ENCODE measurements at places on chromosomes 12 and 14.

DNA sequence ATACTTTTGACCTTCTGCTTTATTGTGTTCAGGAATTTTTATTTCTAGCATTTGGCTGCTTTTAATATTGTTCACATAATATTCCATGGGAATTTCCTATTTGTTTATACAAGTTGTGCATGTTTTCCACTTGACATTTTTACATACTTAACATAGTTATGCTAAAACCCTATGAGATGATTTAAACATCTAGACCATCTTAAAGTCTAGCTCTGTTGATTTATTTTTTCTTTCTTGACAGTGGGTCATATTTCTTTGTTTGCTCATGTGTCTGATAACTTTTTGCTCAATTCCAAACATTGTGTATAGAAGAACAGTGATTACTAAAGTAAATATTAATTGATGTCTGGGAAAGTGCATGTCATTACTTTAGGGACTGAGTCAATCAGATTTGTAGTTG, 202.1 kb upstream of the PDZRN4 start:
- DNase-seq = no peak

- DNase-seq = peak; percentile 73
These were observed 725 bp downstream of the CHPT1 start for GRCh38 chr12:101697930-101698799.

DNA sequence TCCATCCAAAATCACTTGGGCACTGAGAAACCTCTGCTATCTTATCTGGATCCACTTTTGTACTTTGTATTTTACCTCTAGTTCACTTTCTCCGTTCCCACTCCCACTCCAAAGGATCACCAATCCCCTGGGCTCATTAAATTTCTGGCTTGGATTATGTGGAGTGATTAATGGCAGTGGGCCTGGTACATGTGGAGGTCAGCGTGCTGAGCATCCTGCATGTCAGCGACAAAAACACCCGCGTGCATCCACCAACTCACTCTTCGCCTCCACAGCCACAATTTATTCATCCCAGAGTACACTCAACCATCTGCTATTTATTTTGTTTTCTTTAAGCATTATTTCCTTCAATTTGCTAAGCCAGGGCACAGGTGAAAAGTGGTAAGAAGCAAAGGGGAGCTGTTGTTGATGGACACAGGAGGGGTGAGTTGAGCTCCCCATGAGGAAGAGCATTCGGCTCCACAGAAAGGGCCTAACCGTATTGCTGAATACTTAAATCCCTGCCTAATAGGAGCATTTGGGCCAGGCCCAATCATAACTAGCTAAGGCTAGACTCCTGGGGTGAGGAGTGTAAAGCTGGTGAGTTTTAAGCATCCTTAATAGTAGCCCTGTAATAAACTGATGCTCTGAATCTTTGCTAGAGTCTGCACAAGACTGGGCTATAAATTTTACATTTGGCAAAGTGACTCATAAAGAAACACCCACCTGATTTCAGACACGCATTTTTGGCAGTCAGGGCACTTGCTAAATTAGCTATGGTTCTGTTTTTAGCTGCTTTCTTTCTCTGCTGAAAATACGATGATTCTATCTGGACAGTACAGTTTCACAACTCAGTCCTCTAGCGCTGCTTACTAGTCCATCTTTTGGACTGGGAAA, 137.8 kb downstream of the SLC25A21 start:
- no peak for DNase-seq

DNA sequence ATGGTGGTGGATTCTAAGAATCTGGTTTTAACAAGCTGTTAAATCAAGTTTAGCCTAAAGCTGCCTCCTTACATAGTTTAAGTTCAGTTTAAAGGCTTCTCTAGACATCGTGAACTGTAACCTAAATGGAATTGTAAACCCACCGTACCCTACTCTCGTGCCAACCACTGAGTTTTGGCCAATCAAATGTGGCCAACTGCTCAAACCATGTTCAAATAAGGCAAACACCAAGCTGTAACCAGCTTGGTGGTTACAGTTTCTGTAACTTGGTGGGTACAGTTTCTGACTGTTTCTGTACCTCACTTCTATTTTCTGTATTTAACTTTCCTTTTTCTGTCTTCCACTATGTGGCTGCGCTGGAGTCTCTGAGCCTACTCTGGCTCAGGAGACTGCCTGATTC, 131.9 kb upstream of the DDHD1 start:
- no peak for DNase-seq

Measured in Right ventricle myocardium superior (tissue), 1 donor.